ENCODE measurements at places on chromosomes 6 and 20.
A peak's percentile ranks its signal among the peaks of the same experiment; 100 is the strongest.

GRCh38 chr6:15404685-15404980 is 158.8 kb downstream of the JARID2 start:
- H3K36me3 ChIP-seq = peaks cover 3% of the 10 kb centered on the region
- H3K4me1 ChIP-seq = peaks cover 74% of the 10 kb centered on the region
- DNase-seq = no peak
- H3K27me3 ChIP-seq = no peaks in the 10 kb centered on the region
- no peak overlapping the region for H3K27ac ChIP-seq

DNA sequence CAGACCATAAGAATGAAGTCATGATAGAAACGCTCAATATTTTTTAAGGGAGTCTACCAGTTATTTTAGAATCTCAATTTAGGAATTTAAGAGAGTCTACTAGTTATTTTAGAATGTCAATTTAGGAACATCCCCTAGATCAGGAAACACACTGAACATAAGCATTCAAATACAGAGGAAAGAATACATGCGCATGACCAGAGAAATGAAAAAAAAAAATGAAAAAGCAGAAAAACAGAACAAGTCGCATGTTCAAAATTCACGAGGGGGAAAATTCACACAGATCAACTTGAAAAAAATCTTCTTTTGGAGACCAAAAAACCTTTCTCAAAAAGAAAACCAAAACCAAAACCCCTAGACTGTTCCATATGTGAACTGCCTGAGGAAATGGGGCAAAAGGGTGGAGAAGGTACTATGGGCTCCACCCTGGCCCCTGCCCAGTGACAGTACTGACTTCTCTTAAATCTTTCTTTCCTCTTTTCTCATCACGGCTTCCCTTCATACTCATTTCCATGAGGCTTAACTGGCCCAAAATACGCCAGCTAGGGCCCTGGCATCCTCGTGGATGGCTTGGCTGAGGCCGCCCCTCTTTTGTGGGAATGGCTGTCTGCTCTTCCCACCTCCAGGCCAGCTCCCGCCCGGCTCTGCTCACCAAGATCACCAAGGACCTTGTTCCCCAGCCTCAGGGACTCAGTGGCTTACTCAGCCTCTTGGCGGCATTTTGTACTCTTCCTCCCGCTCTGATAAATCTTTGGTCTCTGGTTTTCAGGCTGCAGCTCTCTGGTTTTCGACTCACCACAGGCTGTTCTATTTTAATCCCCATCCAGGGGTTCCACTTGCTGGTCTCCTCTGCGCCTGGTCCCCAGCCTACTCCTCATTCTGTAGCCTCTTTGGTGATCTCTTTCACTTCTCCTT is 11.2 kb downstream of the ZBTB2 start:
- DNase-seq = peak; percentile 46
- H3K27ac ChIP-seq = peak overlapping the region; percentile 96
- peak overlapping the region; percentile 80 for H3K4me3 ChIP-seq
- H3K36me3 ChIP-seq = peaks cover 28% of the 10 kb centered on the region

GRCh38 chr6:125717120-125717731 is 32.2 kb upstream of the HEY2 start:
- H3K27me3 ChIP-seq = peaks cover 4% of the 10 kb centered on the region
- H3K27ac ChIP-seq = no peak overlapping the region
- peaks cover 8% of the 10 kb centered on the region for H3K4me1 ChIP-seq
- DNase-seq = no peak
- no peak overlapping the region for H3K4me3 ChIP-seq
- H3K36me3 ChIP-seq = no peaks in the 10 kb centered on the region

GRCh38 chr6:45366534-45366933 is 11.2 kb downstream of the SUPT3H start:
- peaks cover 2% of the 10 kb centered on the region for H3K36me3 ChIP-seq
- H3K27ac ChIP-seq = no peak overlapping the region
- DNase-seq = no peak
- no peaks in the 10 kb centered on the region for H3K27me3 ChIP-seq
- H3K4me1 ChIP-seq = no peaks in the 10 kb centered on the region
